ENCODE measurements at places on chromosomes 12 and 14. TPM values are rescaled to one million over a fixed set of nuclear protein-coding genes. Genes with fewer than 3 reads are reported as not detected.

GRCh38 chr12:116916714-116917114 lies 6.0 kb downstream of the FBXW8 start:
- no peak for DNase-seq

- no peak for DNase-seq
These were observed 192.6 kb upstream of the BCL2L14 start for GRCh38 chr12:11877869-11878780.

DNA sequence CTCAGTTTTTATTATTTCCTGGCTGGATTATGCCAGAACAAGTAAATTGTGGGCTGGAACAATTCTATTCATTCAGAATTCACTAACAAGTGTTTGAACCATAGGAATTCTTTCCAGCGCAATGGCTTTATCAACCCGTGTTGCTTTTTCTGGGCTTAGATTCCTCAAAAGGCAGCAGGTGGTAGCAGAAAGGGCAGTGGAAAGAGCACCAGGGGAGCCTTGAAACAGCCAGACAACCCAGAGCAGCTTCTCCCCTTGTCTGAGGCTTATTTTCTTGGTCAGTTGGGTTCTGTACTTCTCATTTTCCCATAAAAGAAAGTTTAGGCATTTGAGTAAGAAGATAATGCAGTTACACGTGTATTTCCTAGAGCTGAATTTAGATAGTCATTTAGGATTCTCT lies 130.7 kb downstream of the OTOGL start:
- no peak for DNase-seq

- peak; percentile 56 for DNase-seq
These were observed 583.9 kb downstream of the ALG10 start for GRCh38 chr12:34605955-34606748.

DNA sequence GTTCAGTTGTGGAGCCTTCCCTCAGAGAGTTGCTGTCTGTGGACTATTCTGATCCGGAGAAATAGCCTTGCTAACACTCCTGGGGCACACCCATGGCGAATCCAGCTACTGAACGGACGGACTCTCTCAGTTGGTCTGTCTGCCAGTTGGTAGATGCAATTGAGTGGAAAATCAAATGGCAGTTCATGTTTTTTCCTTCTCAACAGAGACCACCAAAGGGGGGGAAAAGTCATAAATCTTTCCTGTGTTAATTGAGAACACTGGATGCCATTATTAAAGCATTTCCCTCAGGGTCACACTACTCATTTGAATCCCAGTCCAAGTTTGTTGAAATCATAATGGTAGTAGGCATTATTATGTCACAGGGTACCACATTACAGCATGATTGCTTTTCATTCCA lies 354.3 kb upstream of the FAR2 start:
- no peak for DNase-seq

DNA sequence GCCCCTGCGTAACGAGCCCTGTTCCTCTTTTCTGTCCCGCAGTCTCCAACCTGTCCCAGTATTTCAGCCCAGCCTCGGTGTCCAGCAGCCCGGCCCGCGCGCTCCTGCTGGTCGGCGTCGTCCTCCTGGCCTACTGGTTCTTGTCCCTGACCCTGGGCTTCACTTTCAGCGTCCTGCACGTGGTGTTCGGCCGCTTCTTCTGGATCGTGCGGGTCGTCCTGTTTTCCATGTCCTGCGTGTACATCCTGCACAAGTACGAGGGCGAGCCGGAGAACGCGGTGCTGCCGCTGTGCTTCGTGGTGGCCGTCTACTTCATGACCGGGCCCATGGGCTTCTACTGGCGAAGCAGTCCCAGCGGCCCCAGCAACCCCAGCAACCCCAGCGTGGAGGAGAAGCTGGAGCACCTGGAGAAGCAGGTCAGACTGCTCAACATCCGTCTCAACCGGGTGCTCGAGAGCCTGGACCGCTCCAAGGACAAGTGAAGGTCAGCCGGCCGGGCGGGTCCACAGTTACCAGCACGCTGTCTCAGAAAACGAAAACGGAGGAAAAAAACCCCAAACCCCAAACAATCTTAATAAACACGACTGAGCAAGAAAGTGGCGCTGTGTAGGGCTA lies 31.6 kb downstream of the BRI3BP start:
- DNase-seq = no peak

DNA sequence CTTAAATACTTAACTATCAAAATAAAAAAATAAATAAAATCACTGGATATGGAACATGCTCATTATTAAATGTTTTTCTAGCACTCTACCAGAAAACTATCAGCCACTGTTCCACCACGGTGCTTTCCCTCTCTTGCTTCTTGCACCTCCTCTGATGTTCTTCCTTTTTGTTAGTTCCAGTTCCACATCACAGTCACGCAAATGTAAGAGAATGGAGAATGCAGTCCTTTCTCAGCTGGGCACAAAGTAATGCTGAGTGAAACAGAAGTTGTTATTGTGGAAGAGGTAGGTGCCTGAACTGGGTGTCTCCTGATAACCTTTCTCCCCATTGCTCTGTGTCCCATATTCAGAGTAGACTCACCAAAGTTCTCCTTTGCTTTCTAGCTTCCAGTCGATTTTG lies 1116.9 kb upstream of the TMEM132C start:
- no peak for DNase-seq

GRCh38 chr12:92938018-92938417 lies 8.9 kb upstream of the EEA1 start:
- no peak for DNase-seq

- DNase-seq = no peak
These were observed 19.5 kb upstream of the SPIC start for GRCh38 chr12:101455685-101456084.

DNA sequence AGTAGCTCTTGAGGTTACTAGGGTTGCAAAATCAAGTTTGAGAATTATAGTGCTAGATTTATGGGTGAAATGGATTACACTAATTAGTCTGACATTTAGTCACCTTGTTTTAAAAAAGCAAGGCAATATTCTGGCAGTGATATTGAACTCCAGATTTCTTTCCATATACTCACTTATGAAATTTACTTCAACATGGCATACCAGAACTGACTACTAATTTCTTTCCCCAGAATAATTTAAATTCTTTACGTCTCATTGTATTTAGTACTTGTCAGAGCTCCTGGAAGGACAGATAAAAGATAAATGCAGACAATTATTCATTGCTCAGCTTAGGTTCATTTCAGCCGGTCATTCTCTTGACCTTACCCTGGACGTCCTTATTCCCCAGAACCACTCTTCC lies 24.3 kb downstream of the EMP1 start:
- no peak for DNase-seq

DNA sequence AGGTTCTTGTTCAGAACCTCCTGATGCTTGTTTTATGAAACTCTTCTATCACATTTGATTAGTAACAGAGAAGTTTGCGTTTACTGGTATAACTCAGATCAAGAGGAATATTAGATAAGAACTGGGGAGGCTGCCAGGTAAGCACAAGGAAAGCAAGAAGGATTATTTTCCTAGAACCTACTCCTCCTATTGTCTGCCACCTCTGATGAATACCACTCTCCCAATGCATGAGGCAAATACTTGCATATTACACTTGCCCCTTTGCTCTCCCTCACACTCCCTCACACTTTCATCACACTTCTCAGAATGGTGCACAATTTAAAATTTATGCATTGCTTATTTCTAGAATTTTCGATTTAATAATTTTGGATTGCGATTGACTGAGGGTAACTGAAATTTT lies 43.6 kb downstream of the LIN7A start:
- DNase-seq = no peak

DNA sequence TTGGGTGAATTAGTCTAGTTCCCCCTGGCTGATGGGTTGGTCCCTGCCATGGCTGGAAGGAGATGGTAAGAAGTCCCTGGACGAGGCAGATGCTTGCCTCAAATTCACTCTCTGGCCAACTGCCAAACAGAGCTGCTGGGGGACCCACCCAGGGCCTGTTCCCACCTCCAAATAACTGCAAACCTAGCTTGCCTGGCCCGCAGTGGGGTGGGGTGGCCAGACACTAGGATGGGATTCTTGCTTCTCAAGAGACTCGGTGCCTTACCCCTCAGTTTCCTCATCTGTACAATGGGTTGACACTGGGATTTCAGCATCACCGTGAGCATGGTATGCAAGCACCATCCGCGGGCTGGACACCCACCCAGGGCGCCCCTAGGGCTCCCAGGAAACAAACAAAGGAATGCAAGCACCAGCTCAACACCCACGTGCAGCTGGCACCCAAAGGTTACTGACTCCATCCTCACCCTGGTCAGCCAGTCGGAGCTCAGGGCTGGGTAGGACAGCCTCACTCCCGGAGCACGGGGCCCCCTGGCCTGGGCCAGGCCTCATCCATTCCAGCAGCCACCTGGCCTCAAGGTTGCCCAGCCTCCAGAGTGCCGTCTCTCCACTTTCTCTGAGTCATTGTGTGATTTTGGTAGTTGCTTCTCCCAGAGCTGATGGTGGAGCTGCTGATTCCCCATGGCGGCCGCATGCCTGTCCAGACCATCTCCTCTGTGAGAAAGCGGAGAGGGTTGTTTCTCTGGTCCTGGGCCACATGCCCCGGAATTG lies 205.2 kb upstream of the RTL1 start:
- peak; percentile 21 for DNase-seq

DNA sequence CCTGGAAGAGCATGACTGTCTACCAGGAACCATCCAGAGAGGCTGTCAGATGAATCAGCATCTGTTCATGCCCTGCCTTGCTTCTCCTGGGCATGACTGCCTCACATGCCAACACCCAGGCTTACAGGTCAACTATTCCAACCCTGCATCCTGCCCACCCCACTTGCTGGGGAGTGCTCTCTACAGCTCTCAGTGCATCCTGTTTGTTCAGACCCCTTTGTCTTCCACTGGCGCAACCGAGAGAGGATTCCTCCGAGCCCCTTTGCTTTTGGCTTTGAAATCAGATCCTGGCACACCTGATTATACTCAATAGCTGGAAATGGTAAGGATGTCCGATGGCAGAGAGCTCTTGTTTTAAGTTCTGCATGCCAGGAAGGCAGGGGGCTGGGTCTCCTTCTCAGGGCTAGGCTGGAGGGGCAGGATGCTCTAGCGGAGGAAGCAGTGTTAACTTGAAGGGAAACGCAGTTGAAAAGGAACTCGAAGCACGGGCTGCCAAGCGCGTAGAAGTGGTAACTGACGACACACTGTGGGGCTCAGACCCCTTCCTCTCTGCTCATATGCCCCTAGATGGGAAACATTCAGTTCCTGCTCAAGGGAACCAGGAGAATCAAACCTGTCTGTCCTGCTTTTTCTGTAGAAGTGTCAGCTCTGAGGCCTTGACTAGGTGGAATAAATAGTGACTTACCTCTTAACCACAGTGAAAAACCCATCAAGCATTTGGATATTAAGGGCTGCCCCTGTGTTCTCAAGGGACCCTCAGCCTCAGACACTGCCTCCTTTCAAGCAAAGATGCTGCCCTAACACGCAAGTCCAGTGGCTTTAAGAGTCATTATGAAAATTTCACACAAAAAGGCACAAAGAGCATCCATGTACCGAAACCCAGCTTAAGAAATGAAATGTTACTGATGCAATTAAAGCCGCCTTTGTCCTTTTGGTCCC lies 297.5 kb downstream of the ZFP36L1 start:
- DNase-seq = no peak

GRCh38 chr12:16095531-16096110 lies 181.9 kb downstream of the SLC15A5 start:
- no peak for DNase-seq

DNA sequence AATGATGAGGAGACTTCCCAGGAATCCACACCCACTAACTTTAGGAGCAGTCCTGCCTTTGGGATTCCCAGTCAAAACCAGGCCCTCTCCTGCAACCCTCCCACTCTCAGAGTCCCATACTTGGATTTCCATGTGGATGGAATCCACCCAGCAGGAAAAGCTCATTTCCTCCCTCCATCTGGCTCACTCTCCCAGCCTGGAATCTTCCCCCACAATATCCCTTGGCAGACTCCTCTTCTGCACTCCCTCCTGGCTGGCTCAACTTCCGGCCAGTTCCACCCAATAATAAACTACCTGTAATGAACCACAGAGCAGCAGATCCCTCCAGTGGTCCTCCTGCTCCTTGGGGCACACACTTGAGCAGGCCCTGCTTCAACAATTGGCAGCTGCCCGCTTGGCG lies 102.8 kb upstream of the EGLN3 start:
- peak; percentile 74 for DNase-seq

DNA sequence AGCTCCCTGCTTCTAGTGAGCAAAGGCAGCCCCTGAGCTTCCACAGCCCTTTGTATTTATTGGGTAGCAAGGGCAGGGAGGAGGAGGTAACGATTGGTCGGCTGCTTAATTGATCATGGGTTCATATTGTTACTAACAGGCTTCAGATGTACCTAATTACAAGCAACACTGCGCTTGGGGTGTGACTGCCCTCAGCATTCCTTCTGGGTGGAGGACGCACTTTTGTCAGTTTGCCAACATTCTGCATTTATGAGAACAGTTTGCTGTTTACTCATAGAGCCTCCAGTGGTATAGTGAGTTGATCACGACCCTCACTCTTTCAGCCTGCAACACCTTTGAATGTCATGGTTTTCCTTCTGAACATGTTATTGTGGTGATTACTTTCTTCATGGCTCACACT lies 9.6 kb downstream of the TSHR start:
- DNase-seq = no peak

DNA sequence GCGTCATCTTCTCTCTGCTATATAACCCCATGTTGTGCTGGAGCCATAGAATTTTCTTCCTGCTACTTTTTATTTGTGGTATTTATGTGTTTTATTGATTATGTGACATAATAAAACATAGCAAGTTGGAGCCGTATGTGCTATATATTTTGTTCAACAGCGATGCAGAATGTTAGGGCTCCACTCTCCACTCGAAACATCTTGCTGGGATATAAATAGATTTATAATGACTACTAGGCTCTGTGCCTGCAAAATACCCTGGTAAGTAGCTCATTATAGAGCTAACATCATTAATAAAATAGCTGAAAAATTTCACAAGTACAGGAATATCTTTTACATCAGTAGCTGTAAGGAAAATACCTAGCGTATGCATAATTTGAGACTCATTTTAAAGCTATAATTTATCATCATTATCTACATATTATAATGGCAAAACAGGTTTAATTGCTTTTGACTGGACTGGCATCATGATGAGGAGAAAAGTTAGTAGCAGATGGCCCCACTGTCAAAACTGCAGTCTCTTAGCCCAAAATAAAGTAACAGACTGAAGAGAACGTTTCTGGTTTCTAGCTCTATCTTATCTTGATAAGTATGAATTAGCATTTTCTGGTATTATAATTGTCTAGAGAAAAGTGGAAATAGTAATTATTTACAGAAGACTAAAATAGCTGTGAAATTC lies 263.0 kb downstream of the NEDD1 start:
- no peak for DNase-seq

- DNase-seq = no peak
These were observed 479.2 kb upstream of the RGS6 start for GRCh38 chr14:71452987-71453386.

FGF6 gene
- total RNA-seq = not detected

AICDA gene
- 0.08 TPM for total RNA-seq

TESPA1 gene
- 0.70 TPM for total RNA-seq

APOLD1 gene
- 19.7 TPM for total RNA-seq

OR4K15 gene
- not detected for total RNA-seq

BDKRB2 gene
- 0.76 TPM for total RNA-seq

NELL2 gene
- not detected for total RNA-seq

PDZRN4 gene
- total RNA-seq = not detected

CCDC197 gene
- total RNA-seq = 0.84 TPM
